RPMI8226 (cell line): ENCODE measurements at places on chromosomes 1 and 21.

DNA sequence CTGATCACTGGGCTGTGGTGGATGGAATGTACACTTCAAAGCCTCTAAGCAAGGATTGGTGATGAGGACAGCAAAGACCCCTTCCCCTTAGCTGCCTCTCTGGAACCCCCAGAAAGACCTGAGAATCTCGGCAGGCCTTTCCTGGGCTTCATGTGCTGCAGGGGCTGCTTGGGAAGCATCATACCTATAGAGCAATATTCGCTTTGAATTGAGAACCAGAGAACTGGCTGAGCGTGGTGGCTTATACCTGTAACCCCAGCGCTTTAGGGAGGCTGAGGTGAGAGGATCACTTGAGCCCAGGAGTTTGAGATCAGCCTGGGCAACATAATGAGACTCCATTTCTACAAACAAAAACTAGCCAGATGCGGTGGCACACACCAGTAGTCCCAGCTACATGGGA is 22.0 kb downstream of the CSF1 start:
- DNase-seq: no peak

- DNase-seq: no peak
Measured at GRCh38 chr1:174406421-174406820, 41.3 kb upstream of the GPR52 start.

GRCh38 chr1:226134170-226135058 is 52.1 kb downstream of the ACBD3 start:
- DNase-seq: no peak

DNA sequence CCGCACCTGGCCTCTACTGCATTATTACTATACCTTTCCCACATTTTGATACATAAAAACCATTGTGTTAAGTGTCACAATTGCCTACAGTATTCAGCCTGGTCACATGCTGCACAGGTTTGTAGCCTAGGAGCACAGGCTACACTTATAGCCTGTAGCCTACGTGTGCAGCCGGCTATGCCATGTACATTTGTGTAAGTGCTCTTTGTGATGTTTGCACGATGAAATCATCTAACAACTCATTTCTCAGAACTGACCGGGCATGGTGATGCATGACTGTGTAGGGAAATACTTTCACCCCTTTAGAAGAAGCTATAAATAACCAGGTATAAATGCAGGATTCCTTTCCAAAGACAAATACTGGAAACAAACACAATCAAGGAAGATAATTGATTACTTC is 12.1 kb downstream of the ERG start:
- DNase-seq: no peak

DNA sequence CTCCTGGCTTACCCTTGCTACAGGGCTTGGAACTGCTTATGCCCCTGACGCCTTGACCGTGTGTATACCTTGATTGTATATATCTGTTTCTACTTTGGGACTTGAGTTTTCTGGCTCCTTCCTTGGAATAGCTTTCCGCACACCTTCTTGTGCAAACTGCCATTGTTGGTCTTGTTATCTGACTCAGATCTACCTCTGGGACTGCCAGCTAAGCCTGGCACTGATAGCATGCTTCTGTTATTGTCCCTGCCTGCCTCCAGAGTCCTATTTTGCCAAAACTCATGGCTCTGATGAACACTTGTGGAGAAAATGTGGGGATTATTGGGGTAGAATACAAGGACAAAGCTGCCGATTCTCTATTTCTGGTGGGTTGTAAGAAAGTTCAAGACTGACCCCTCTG is 15.4 kb downstream of the FMOD start:
- no peak for DNase-seq

GRCh38 chr1:56123421-56123820 is 455.9 kb downstream of the PLPP3 start:
- DNase-seq: no peak

GRCh38 chr21:41833497-41834115 is 45.5 kb downstream of the PRDM15 start:
- DNase-seq: no peak

DNA sequence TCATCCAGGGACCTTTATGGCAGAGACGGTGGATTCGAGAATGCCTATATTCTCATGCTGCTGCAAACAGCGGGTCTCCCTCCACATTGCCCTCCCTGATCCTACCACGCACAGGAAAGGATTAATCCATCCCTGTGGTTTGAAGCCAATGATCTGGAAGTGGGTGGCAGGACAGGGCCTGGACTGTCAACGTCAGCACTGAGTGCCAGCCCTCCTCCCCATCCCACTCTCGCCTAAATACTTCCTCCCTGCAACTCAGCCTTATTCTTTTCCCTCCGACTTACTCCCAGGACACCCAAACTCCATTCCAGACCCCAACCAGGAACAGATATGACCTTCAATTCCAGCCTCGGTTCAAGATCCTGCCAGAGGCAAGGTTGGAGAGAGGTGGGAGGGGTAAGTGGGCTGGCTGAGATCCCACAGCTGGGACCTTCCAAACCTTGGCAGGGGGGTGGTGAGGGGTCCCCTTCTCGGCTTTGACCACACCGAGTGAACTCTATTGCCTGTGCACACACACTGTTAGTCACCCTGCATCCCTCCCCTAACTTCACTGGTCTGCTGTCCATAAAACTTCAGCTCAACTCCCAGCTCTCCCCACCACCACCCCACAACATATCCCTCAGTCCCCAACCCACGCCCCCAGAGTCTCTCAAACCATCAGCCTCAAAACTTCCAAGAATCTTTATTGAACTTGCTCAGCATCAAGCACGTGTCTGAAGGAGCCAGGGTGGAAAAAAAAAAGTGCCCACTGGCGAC is 2.4 kb upstream of the S100A5 start:
- DNase-seq: no peak

DNA sequence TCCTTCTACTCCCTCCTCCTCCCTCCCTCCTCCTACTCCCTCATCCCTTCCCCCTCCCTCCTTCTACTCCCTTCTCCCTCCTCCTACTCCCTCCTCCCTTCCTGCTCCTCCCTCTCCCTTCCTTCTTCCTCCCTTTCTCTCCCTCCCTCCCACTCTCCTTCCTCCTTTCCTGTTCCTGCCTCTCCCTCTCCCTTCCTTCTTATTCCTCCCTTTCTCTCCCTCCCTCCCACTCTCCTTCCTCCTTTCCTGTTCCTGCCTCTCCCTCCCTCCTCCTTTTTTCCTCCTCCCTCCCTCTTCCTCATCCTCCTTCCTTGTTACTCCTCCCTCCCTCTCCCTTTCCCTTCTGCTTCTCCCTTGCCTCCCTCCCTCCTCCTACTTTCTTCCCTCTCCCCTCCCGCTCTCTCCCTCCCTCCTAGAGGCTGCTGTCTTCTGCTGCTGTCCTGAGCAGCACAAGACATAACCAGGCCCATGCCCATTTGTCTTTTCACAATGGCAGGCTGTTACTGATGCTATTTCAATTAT is 41.1 kb downstream of the WNT9A start:
- DNase-seq: no peak

GRCh38 chr1:153122831-153123421 is 9.6 kb upstream of the SPRR2F start:
- no peak for DNase-seq

- no peak for DNase-seq
Measured at GRCh38 chr1:150148837-150149270, 862 bp upstream of the PLEKHO1 start.

- DNase-seq: no peak
Measured at GRCh38 chr1:189620471-189620870, 857.2 kb downstream of the BRINP3 start.

DNA sequence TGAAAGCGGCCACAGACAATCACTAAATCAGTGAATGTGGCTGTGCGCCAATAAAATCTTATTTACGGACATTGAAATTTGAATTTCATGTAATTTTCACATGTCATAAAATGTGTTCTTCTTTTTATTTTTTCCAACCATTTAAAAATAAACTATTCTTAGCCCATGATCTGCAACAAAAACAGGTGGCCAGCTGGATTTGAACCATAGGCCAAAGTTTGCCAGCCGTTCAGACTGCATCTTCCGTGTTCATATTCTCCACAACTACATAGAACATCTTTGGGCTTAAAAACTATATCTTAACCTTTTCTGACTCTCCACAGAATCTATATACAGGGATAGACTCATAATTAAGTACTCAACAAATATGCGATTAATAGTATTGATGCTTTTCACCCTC is 81.2 kb upstream of the RALGPS2 start:
- no peak for DNase-seq

DNA sequence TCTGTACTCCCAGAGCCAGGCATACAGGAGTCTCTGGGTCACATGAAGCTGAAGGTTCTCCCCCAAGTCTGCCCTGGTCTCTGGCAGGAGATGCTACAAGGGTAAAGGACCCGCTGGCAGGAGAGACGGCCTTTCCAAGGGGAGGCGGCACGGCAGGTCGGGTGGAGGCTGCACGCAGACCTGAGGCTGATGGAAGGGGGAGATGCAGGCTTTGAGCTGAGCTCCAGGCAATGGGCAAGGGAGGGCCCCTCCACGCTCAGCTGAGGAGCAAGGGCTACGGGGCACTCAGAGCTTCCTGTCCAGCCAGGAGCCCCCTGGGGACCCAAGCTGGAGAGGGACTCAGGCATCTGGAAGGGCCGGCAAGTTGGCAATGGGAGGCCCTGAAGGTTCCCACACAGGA is 50.3 kb downstream of the MEGF6 start:
- no peak for DNase-seq

DNA sequence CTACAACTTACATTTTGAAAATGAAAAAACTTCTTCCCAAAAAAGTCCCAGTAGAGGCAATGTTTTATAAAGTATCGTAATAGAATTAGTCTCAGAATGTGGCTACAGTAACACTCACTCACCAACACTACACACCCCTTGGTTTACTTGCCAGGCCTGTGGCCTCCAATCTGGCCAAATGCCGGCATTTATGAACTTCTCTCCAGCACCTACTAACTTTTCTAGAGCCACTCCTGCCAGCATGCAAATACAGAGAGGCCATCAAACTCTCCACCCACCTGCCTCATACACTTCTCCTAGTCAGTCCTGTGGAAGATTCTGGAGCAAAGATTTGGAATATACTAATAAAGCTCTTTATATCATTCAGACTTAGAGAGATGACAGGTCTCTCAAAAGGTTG is 32.3 kb downstream of the STPG1 start:
- no peak for DNase-seq

- no peak for DNase-seq
Measured at GRCh38 chr1:25030674-25031589, 100.9 kb upstream of the RUNX3 start.

GRCh38 chr1:227068883-227069282 is 128.8 kb downstream of the COQ8A start:
- no peak for DNase-seq

- peak; percentile 84 for DNase-seq
Measured at GRCh38 chr1:156663178-156663577, 14.0 kb downstream of the NES start.

- DNase-seq: peak; percentile 7
Measured at GRCh38 chr1:64539781-64540218, 69.9 kb downstream of the CACHD1 start.

DNA sequence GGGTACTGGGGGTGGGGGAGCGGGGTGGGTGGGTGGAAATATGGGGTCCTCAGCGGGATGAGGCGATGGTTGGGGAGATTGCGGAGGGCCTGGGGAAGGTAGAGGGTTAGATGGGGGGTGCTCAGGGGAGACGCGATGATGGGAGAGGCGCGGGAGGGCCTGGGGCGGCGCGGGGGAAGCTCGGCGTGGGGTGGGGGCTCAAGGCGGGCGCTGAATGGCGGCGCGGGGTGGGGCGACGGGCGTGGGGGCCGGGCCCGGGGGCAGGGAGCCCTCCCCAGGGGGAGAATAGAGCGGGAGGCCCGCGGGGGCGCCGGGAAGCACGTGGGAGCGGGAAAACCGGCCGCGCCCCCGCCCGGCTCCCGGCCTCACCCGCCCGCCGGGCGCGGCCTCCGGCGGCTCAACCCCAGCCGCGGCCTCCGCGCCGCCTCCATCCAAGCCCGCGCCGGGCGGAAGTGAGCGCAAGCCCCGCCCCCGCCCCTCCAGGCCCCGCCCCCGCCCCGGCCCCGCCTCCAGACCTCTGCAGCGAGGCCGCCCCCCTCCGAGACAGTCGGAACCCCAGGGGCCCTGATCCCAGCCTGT is at the start of gene FAAP20:
TSS of gene FAAP20 (minus strand) at position 454 of the 579 bp plus-strand sequence. CDS start at position 431, 23 bp downstream.
- peak; percentile 79 for DNase-seq

- DNase-seq: no peak
Measured at GRCh38 chr1:19469004-19469403, 16.3 kb downstream of the CAPZB start.

GRCh38 chr1:11339346-11340232 is 66.6 kb downstream of the UBIAD1 start:
- peak; percentile 45 for DNase-seq

- no peak for DNase-seq
Measured at GRCh38 chr1:12722626-12723025, 6.7 kb downstream of the AADACL3 start.

DNA sequence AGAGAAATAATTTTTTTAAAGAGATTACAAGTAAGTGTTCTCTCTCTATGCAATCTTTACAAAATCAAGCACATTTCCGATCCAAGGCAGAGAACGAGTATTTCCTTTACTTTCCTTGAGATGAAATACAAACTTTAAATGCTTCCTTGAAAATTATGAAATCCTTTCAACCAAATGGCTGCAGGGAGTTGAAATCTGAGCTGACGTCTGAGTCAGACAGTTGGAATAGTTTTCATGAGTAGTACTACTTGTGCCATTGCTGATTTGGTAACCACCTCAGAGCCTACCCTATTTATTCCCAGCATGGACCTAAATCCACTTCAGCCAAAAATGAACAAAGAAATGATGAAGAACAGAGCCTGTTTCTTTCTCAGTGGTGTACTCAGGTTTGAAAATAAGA is 183.6 kb downstream of the GIPC2 start:
- no peak for DNase-seq

DNA sequence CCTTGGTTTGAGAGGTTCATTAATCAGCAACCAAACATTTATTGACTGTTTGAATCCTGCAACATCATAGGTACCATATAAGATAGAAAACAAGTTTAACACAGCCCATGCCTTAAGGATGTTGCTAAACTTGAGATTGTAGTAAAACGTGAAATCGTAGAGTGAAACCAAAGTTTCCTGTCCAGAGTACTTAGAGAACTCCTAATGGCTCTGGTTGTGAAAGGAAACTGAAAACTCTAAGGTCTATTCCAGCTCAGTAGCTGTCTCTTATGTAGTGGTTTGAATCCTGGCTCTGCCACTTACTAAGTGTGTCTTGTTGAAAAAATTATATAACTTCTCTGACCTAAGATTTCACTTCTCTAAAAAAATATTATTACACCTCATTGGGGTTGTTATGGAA is 310.9 kb downstream of the NTNG1 start:
- peak; percentile 9 for DNase-seq

- DNase-seq: no peak
Measured at GRCh38 chr1:230174041-230174440, 107.0 kb downstream of the GALNT2 start.

DNA sequence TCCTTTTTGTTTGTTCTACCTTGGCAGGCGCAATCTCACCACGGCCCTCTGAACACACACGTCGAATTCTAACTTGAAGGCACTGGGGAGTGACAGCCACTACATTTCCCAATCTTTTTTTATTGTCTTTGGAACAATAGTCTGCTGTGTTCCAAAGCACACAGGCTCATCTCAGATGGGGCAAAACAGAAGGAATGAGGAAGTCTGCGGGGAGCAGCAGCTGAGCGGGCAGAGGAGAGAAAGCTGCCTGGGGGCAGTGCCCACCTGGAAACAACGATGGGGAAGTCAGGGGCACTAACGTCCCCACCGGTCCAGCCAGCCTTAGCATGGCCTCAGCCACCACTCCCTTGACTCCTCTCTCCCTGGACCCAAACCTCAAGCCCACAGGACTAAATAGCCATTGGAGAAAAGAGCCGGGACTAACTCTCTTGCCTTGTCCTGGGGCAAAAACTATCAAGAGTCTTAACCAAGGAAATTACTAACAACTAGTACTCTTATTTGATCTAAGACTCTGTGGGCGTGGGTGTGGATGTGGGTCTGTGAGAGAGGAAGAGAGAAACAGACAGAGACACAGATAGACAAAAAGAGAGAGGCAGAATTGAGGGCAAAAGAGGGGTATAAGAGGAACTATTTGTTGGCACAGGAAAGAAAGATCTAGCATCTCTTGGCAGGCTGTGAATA is 34.2 kb downstream of the SYF2 start:
- DNase-seq: no peak
